ENCODE measurements at places on chromosomes 1 and 21. TPM values are rescaled to one million over a fixed set of nuclear protein-coding genes. Genes with fewer than 3 reads are reported as not detected.

Gene SYPL2
- total RNA-seq, result 1.8 TPM

Gene NPPA
- total RNA-seq, result not detected

Gene C4BPA
- total RNA-seq, result not detected

Gene REN
- not detected for total RNA-seq

DNA sequence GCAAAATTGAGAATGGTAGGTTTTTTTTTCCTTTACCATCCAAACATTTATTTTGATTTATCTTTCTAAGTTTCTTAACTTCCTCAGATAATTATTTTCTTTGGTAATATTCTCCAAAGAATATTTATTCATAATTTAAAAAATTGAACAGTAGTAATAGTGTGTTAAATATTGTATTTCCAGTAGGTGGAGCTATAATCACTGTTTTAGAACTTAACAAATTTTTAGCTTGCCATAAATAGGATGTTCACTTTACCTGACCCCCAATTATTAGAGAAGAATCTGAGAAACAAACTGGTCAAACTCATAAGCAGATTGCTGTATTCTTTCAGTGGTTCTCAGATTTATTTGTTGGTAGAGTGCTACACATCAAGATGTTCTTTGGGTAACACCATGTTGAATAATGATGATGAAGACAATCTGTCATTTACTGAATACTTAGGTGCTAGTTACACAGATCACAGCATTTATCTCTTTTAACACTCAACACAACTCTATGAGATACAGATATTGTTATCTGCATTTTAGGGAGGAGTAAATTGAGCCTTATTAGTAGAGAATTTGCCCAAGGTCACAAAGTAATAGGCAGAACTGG lies 82.4 kb upstream of the GPR88 start:
- H3K4me1 ChIP-seq, result peaks cover 2% of the 10 kb centered on the region
- no peaks in the 10 kb centered on the region for H3K27me3 ChIP-seq
- no peaks in the 10 kb centered on the region for H3K36me3 ChIP-seq
- peak; percentile 21 for DNase-seq
- no peak overlapping the region for H3K4me3 ChIP-seq
- H3K27ac ChIP-seq, result no peak overlapping the region

DNA sequence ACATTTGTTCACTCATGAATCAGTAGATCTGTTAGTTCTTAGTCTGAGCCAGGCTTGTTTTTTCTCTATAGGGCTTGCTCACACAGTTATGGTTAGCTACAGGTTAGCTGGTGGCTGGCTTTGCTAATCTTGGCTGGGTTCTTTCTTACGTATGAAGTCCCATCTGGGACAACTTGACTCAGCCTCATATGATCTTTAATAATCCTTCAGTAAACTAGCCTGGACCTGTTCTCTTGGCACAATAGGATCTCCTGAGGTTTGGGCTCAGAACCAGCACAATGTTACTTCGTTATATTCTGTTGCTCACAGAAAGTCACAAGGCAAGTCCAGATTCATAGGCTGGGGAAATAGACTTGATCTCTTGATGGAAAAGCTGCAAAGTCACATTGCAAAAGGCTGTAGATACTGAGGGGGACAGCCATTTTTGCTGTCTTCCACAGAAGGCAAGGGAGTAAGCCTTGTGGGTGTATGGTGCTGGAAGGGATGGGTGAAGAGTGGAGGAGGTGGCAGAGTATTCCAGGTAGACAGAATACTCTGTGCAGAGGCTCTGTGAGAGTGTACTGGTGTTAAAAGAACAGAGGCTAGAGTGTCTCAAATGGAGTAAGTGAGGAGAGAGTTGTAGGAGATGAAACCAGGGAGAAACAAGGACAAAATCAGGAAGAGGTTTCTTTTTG lies 24.4 kb downstream of the EFCAB7 start:
- H3K36me3 ChIP-seq, result no peaks in the 10 kb centered on the region
- no peaks in the 10 kb centered on the region for H3K27me3 ChIP-seq
- peaks cover 9% of the 10 kb centered on the region for H3K4me1 ChIP-seq
- peak overlapping the region; percentile 95 for H3K27ac ChIP-seq

GRCh38 chr21:35046880-35047229 lies 2.2 kb downstream of the RUNX1 start:
- no peak for DNase-seq
- H3K36me3 ChIP-seq, result peaks cover 8% of the 10 kb centered on the region
- peak overlapping the region; percentile 76 for H3K4me3 ChIP-seq
- no peaks in the 10 kb centered on the region for H3K27me3 ChIP-seq

GRCh38 chr1:7962014-7962335 lies 464 bp downstream of the PARK7 start:
- peaks cover 10% of the 10 kb centered on the region for H3K4me1 ChIP-seq
- peaks cover 32% of the 10 kb centered on the region for H3K36me3 ChIP-seq
- peak overlapping the region; percentile 97 for H3K27ac ChIP-seq
- H3K27me3 ChIP-seq, result no peaks in the 10 kb centered on the region
- H3K4me3 ChIP-seq, result peak overlapping the region; percentile 93

DNA sequence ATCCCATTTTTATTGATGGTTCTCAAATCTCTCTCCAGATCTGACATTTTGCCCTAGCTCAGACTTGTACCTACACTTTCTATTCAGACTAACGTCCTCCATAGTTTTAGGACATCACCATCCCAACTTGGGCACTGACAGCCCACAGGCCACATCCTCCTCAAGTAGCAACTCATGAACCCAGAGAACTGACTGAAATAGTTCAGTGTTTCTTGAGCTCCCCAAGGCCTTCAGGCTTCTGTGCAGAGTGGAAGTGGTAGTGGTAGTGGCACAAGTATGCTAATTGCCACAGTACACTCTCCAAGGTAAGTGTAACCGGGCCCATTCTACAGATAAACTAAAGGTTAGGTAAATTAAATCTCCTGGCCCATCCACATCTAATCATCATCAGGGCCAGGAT lies 112.6 kb downstream of the SLC45A1 start:
- no peak overlapping the region for H3K27ac ChIP-seq
- no peaks in the 10 kb centered on the region for H3K36me3 ChIP-seq
- no peaks in the 10 kb centered on the region for H3K4me1 ChIP-seq
- DNase-seq, result no peak

GRCh38 chr1:232452736-232453440 lies 177.0 kb downstream of the SIPA1L2 start:
- no peak overlapping the region for H3K27ac ChIP-seq
- H3K27me3 ChIP-seq, result no peaks in the 10 kb centered on the region
- H3K4me1 ChIP-seq, result peaks cover 4% of the 10 kb centered on the region
- H3K4me3 ChIP-seq, result no peak overlapping the region
- DNase-seq, result no peak

DNA sequence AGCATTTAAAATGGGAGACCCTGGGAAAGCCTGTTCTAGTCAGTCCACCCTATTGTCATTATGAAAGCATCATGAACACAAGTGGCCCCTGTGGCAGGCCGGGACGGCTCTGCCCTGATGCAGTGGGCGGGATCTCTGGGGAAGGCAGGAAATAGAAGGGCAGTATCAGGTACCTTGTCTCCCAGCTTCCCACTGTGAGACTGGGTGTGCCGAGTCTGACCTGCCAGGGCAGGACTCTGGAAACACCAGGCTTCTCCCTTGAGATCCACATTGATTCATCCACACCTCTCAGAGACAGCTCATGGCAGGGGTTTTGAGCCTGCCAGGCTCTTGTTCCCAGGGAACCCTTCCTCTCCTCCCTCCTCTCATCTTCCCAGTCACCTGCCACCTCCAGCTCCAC lies 24.5 kb upstream of the GNPAT start:
- H3K4me3 ChIP-seq, result no peak overlapping the region
- H3K27ac ChIP-seq, result no peak overlapping the region
- H3K27me3 ChIP-seq, result peaks cover 12% of the 10 kb centered on the region
- peak; percentile 64 for DNase-seq
- H3K4me1 ChIP-seq, result no peaks in the 10 kb centered on the region

DNA sequence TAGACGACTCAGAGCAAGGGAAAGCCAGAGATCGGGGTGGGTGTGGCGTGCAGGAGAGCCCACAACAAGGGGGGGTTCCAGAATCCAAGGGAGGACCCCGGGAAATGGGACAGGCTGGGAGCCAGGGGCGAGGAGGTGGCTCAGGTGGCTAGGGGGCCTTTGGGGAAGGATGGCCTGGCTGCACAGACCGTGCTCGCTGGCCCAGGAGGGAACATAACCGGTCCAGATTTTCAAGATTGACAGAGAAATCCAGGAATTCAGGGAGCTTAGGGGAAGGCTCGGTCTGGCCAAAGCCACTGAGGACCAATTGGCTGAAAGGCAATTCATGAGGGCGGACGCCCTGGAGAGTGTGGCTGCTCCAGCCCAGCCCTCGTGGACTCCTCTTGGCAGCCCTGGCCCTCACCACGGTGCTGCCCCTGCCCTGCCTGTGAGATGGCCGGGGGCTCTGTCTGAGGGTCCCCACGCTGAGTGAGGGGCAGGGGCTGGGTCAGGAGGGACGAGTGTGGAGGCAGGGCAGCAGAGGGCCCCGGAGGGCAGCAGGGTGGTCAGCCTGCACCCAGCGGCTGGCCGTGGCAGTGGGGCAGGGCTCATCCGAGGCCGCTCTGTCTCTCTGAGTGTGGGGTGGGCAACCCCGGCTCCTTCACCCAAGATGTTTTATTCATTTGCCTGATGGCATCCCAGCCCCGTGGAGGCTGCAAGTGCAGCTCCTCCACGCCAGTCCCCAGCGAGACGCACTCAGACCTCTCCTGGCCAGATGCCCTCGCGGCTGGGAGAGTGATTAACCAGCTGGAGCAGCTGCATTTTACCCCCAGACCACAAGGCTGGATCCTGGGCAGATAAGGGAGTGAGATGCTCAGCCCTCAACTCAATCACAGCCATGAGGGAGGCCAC lies 5.6 kb upstream of the LRRC3 start:
- peak; percentile 41 for DNase-seq
- H3K36me3 ChIP-seq, result no peaks in the 10 kb centered on the region
- H3K4me3 ChIP-seq, result no peak overlapping the region
- peaks cover 5% of the 10 kb centered on the region for H3K27me3 ChIP-seq
- H3K4me1 ChIP-seq, result no peaks in the 10 kb centered on the region

- H3K27ac ChIP-seq, result no peak overlapping the region
- no peak for DNase-seq
- H3K4me3 ChIP-seq, result no peak overlapping the region
- H3K36me3 ChIP-seq, result peaks cover 7% of the 10 kb centered on the region
- H3K4me1 ChIP-seq, result no peaks in the 10 kb centered on the region
- no peaks in the 10 kb centered on the region for H3K27me3 ChIP-seq
Measured at GRCh38 chr1:111161843-111162487, 21.9 kb downstream of the CEPT1 start.

- no peak overlapping the region for H3K27ac ChIP-seq
- no peaks in the 10 kb centered on the region for H3K27me3 ChIP-seq
Measured at GRCh38 chr1:37404711-37405110, 69.7 kb upstream of the ZC3H12A start.
